ENCODE measurements at places on chromosomes 1 and 21.

DNA sequence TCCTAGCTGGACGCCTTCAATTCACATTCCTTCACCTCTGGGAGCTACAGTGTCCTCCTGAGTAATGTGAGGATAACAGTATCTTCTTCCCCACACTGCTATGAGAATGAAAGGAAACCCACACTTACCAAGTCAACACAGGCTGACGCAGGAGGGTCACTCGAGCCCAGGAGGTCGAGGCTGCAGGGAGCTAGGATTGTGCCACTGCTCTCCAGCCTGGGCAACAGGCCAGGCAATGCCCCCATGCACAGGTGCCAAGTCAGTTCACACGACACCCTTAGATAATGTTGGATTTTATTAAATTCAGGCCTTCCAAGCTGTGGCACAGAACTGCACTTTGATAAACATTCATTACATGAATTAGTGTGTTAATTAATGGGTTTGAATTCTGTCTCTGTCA lies 31.9 kb downstream of the MATN1 start:
- no peak for DNase-seq

DNA sequence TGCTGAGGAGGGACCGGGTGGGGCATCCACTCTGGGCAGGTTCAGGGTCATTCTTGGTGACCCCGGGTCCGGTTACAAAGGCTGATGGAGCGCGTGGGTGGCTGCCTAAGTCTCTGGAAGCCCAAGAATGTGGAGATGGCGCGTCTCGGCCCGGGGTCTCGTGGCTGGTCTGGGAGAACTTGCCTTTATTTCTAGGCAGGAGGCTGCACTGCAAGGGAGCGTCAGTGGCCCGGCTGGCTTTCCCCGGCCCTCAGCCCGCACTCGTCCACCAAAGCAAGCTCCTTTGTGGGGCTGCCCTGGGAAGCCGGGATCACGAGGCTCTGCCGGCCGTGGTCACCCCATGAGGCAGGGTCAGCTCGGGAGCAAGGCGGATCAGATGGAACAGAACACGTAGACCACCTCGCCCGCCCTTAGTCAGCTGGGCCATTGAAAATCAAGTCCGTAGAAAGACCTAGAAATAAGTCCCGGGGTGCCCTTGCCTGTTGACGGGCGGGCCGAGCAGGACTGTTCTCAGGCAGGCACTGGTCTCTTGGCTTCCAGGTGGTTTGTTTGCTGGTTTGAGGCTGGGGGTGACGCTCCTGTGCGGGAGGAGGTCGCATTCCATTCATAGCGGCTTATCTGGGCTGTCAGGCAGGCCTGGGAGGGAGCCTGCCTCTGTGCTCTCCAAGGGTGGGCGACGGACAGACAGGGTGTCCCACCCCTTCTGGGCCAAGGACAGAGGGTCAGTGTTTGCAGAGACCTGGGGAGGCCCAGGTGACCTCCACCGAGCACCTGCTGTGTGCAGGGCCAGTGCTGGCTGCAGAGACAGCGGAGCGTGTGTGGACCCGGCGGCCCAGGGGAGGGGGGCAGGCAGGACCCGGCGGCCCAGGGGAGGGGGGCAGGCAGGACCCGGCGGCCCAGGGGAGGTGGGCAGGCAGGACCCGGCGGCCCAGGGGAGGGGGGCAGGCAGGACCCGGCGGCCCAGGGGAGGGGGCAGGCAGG lies 25.8 kb downstream of the COL18A1 start:
- no peak for DNase-seq

GRCh38 chr1:221457685-221458446 lies 284.0 kb downstream of the DUSP10 start:
- no peak for DNase-seq

DNA sequence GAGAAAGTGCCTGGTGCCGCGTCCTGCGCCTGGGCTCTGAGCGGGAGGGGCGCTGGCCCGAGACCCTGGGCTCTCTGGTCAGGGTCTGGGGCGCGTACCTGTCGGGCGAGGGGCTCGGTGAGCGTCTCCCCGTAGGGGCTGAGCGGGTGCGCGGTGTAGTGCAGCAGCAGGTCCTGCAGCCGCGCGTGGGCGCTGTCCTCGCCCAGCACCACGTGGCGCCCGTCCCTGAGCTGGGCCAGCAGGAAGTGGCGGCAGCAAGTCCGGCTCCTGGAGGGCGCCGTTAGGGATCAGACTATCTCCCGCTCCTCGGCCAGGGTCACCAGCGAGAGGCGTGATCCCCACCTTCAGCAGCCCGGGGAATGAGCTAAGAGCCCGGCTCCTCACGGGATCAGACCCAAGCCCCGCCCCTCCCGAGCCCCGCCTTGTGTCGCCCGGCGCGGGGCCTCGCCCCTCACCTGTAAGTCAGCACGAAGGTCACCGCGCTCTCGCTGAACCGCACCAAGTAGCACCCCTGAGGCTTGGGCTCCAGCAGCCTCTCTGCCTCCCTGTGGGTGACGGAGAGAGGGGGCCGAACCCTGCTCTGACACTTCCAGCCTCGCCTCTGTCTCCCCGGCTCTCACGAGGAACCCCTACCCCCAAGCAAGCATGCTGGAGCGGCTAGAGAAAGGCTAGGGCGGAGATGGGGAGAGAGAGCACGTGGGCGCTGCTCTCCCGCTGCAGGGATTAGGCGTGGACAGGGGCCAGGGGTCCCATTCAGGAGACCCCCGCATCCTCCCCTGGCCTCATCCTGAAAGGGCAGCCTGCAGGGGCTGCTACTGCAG lies 2.7 kb downstream of the SH2D2A start:
- peak; percentile 81 for DNase-seq

GRCh38 chr1:17525996-17526686 lies 13.4 kb upstream of the ARHGEF10L start:
- no peak for DNase-seq

GRCh38 chr1:40855513-40855912 lies 6.7 kb downstream of the CITED4 start:
- no peak for DNase-seq

GRCh38 chr1:68332041-68332440 lies 99.7 kb upstream of the WLS start:
- DNase-seq: no peak

- no peak for DNase-seq
Observed at GRCh38 chr1:178417858-178418257, 78.9 kb downstream of the CLEC20A start.

GRCh38 chr1:32754317-32755097 lies 51.9 kb upstream of the SYNC start:
- DNase-seq: no peak

DNA sequence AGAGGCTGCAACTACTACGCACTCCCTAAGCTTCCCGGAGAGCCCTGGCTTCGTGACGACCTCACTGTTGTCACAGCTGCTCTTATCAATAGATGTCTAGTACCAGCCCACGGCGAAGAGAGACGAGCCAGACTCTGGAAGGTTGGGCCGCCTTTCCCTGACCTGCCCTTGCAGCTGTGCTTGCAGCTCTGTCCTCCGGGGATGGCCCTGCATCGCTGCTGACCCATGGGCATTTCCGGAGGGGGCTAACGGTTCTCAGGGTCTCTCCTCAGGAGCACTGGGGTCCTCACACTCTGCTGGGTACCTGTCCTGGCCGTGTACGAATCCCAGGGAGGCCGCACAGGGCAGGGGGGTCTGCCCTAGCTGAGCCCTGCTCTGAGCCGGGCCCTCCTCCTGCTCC lies 93.8 kb upstream of the COL6A1 start:
- no peak for DNase-seq

DNA sequence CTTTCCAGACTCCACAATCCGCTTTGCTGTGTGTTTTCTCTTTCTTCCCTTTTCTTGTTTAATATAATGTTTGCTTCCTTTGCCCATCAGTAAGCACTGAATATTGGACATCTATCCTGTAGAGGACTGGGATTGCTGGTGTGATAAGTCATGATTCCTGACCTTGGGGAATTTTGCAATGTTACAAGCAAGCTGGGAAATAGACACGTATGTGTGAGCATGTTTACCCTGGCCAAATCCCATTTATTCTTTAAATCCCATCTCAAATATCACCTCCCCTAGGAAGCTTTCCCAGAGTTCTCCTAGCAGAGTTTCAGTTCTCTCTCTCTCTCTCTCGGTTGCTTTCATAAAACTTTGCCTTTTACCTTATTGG lies 155.3 kb downstream of the ROR1 start:
- no peak for DNase-seq

- no peak for DNase-seq
Observed at GRCh38 chr1:37274486-37274885, 199.9 kb upstream of the ZC3H12A start.

GRCh38 chr1:223834660-223835263 lies 11.0 kb downstream of the TP53BP2 start:
- no peak for DNase-seq

GRCh38 chr1:203528976-203529835 lies 35.3 kb downstream of the OPTC start:
- no peak for DNase-seq

DNA sequence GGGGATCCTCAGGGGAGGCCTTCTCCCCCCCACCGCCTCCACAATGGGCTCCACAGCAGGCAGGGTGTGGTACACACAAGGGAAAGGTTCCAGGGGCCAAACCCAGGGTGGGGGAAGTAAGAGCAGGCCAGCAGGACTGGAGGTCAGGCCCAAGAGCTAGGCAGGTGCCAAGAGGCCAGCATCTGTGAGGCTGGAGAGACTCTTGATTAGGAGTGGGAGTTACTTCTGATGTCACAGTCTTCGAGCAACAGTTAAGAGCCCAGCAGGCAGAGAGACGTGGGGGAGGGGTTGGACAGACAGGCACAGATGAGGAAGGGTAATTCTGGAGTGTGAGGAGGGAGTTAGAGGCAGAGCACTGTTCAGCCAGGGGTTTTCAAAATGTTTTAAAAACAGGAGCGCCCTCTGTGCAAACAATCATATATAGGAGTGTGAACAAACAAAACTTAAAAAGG lies 55.8 kb downstream of the SLC9A1 start:
- DNase-seq: no peak

DNA sequence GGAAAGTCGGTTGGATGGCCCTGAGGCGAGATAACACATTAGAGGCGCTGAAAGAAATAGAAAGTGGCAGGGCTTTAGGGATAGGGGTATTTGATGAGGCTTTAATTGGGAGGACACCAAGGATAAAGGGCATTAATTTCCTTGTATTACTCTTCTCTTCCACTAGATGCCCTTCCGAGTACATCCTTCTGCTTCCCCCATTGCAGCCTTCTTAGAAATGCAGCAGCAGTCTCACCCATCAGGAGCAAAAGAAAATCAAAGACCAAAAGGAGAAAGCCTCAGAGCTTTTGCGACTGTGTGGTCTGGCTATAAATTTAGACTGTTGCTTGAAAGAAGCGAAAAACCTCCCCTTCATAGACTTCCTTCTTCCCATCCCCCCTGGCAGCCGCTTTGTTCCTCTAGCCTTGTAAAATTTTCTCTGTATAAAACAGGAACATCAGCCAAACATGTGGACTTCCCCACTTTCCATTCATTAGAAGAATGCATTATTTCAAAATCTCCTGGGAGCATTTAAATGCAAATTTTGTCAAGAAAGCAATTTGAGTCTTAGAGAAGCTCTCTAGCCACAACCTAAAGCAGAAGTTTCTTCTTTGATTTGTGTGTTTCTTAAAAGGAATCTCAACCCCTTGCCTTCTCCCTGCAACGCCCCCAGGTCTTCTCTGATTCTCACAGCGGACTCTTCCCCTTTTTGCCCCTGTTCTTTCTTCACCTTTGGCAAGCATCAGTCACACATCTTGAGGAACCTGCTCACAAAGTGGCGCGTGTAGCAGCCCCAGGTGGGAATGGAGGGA lies 76.6 kb downstream of the NDUFS5 start:
- peak; percentile 26 for DNase-seq

Data from activated naive CD4-positive, alpha-beta T cell treated with anti-CD3 and anti-CD28 coated beads, Interleukin-2, amount 50 U/mL, for 72 hours (primary cell).